ENCODE measurements at places on chromosomes 1 and 21. TPM values are rescaled to one million over a fixed set of nuclear protein-coding genes. Genes with fewer than 3 reads are reported as not detected.

PAPPA2 gene
- 0.10 TPM for total RNA-seq

- no peak for DNase-seq
Observed at GRCh38 chr1:230923176-230923575, 54.9 kb upstream of the C1orf198 start.

DNA sequence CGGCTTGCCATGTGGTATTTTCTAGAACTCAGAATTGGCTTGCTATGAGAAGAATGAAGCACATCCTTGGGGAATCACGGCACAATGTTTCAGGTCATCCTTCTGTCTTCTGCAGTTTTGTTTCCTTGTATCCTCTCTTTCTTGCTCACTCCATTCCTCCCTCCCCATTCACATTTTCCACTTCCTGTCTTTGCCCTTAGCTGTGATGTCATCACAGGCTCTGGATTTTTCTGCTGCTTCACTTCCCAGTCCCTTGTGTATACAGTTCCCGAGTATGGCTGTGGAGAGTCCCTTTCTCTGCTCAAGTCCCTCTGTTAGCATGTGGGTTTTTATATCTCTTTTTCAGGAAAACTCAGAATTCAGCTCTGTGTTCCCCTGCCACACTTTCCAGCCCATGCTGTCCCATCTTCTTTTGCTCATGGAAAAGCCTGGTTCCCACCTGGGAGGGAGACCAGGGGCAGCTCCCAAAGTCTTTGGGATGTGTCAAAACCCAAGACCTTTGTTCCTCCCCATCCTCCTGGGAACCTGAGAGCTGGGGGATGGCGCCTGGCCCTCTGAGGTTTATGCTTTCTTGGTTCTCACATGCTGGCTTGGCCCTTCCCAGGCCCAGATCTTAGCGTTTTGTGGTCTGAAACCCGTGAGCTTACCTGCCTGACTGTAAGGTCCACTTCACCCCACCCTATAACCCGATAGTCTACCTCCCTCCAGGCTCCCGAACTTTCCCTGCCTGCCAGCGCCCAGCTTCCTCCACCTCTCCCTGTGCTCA, 4.8 kb upstream of the RGS16 start:
- no peak for DNase-seq

DNA sequence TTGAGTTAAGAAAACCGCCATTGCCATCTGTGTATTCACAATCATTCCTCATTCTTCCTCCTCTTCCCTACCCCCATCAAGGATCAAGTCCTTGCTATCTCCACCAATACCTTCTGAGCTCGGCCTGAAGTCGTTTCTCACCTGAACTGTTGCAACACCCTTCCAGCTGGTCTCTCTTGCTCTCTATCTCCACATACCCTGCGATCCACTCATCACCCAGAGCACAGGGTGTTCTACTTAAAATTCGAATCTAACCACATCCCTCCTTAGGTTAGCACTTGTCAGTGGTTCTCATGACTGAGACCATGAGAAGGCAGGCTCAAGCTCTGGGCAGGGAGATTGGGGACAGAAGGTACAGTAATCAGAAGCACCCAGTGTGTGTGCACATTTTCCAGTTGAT, 4.6 kb downstream of the IVL start:
- no peak for DNase-seq

All from psoas muscle (tissue), 8 donors.